ENCODE measurements at places on chromosomes 7 and 10.

DNA sequence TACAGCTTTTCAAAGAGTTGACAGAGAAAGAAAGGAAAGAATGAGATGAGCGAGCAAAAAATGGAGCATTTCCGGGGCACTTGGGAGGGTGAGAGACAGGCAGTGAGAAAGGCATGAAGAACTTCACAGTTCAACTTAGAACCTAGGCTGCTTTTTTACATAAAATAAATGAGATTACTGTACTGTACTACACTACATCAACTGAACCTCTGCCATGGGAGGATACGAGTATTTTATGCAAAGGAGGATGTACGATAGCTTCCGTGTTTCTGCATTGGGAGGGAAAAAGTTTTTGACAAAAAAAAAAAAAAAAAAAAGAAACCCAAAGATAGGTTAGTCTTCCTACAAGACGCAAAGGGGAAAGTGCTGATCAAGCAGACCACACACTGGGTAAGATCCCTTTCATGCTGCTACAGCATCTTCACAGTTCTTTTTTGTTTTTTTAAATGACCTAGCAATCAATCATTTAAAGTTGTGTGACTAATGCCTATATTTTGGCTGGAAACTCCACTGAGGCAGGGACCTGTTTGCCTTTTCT lies 88.0 kb downstream of the RAPGEF5 start:
- DNase-seq, result no peak

- DNase-seq, result no peak
Measured at GRCh38 chr10:117360994-117361667, 14.1 kb downstream of the PDZD8 start.

DNA sequence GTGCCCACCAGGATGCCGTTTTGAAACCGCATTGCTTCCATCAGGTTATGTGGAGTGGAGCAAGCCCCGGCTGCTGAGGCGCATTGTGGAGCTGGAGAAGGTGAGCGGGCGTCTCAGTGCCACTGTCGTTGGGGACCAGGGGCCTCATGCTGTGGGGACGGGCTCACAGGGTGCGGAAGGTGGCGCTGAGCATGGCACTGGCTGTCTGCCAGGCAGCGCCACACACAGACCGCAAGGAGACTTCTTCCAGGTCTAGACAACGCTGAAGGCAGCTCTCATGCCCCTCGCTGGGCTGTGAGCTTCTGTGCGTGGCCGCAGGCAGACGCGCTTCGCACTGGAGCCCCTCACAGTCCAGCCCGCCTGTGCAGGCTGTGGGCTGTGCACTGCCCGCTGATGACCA lies 29.0 kb downstream of the IQCE start:
- no peak for DNase-seq

GRCh38 chr10:118504467-118505205 lies 90.8 kb downstream of the PRLHR start:
- DNase-seq, result peak; percentile 2

DNA sequence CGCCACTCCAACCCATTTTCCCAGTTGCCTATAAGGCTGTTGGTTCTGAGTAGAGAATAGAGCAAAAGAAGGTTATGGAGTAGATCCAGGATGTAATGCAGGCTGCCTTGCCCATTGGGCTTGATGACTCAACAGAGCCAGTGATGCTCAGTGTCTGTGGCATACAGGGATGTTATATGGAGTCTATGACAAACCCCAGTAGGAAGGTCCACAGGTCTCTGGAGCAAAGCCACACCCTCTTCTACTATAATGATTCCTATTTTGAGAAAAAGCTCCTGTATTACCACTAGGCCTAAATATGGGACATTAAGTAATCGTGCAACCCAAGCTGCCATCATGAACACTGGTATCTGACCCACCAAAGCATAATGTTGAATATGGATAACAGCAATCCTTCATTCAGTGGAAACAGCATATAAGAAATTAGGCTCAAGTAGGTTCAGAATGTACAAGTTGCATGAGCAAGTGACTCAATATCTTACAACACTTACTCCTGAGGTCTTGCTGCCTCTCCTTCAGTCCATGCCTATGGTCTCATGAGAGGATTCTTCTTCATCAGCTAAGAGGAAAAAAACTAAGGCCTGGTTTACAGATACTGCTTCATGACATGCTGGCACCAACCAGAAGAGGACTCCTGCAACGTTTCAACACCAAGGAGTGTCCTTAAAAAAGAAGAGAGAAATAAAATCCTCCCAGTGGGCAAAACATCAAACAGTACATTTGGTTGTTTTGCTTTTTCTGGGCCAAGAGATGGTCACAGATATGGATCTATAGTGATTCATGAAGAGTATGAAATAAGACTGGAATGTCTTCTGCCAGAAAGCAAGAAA lies 14.8 kb upstream of the FHIP2A start:
- DNase-seq, result no peak

DNA sequence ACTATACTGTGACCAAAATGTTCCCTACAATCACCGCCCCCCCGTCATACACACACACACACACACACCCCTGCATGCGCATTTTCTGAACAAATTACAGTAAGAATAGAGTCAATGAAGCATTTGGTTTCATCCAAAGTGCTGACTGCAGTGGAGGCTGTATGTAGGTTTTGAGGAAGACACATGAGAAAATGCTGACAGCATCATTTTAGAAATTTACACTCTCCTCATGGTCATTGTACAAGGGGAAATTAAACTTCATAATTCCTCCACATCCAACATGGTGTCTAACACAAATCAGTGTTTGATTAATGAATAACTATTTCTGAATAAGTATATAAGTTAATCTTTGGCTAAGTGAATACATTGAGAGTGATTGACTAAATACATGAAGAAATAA lies 1126.8 kb upstream of the PHF14 start:
- no peak for DNase-seq

DNA sequence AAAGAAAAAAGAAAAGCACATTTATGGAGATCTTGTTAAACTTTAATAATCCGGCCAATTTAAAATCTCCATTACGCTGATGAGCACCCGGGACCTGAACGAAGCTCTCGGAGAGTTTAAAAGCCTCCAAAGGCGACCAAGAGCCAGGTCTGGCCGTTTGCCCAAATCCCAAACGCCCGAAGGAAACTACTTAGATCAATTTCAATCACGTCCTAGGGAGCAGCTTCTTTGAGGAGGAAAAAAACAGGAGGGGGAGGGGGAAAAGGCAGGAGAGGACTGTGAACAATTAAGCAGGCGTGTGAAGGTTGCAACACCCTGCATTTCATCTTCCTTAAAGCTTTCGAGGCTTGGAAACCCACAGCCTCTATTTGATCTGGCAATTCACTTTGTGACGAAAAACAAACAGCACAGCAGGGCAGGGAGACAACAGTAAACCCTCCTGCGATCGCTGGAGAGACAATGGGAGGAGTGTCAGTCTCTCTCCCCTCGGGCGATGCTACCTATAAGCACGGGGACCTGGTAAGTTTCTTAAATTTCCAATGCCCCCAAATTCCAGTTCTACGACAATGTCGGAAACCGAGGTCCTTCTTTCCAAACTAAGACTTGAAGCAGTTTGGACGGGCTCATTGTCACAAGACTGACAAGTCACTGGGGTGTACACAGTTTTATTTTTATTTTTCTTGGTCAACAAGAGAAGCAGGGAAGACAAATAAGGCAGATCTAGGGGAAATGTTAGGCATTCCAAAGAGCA lies 1.2 kb downstream of the KLF6 start:
- DNase-seq, result peak; percentile 73

- no peak for DNase-seq
Measured at GRCh38 chr10:42738679-42739078, 43.9 kb upstream of the BMS1 start.

- DNase-seq, result peak; percentile 65
Measured at GRCh38 chr7:108114117-108114841, 15.9 kb downstream of the LAMB4 start.

DNA sequence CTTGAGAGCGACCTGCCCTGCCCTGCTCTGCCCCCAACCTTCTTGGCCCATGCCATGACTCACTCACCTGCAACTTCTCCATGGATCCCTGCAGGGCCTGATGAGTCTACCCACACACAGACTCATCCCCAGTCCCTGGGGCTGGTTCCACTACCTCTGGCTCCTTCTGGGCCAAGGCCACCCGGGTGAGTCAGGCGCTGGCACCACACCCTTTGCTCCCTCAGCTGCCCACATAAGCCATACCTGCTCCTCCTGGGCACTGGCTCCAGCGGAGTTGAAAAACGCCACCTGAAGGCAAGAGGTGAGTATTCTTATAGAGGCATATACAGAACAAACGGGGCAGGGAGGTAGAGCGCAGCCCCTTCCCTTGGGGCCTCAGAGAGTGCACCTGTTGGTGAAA lies 16.2 kb upstream of the MTPAP start:
- DNase-seq, result no peak

DNA sequence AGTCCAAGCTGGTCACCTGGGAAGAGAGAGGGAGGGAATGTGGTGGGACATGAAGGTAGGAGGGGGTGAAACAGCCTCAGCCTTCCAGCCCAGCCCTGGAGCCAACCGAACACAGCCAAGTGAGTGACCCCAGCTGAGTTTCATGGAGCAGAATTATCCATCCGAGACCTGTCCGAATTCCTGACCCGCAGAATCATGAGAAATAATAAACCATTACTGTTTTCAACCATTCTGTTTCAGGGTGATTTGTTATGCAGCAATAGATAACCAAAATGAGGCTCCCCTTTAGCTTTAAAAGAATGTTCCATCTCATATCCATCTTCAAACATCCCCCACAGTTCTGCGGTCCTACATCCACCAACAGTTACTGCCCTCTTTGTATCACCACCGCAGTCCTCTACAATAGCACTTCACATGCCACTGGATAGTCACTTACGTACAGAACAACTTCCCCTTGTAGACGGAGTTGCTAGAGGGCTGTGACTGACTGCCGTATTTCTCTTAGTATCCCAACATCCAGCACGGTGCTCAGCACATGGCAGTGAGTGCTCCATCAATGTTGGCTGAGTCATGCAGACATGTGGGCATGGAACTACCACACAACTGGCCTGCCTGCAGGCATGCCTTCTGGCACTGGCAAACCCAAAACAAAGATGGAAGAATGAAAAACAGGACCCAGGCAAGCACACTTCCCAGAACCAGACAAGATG lies 18.5 kb downstream of the KIAA1549 start:
- peak; percentile 85 for DNase-seq

- DNase-seq, result no peak
Measured at GRCh38 chr10:61338146-61338545, 115.0 kb downstream of the TMEM26 start.

DNA sequence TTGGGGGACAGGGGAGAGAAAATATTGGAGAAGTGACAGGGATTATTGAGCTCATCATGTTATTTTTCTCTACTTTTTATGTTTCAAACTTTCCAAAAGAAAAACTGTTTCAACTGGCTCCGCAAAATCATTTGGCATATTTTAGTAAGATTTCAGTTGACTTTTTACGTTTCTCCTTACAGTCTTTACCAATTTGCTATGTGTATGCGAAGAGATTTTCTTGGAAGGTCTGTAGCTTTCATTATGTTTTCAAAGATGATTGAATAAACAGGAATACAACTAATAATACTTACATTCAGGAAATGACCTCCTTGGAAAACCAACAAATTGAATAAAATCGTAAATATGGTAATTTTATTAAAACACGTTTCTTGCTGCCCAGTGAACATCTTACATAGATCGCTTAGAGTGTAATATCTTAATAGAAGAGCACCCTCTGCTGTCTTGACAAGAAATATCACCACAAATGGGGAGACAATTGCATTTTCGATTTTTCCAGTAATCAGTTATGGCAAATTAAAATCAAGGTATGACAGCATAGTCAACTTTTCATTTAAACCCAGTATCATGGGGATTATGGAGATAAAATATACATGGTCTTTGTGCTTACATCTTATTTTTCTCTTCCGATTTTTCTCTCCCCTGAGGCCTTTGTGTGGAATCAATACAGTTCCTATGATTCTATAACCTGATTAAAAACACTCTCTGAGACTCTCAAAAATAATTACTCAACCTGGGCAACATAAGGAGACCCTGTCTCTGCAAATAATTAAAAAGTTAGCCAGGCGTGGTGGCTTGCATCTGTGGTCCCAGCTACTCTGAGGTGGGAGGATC lies 43.1 kb downstream of the MBL2 start:
- DNase-seq, result peak; percentile 20

GRCh38 chr10:114822444-114823076 lies 980 bp downstream of the FHIP2A start:
- peak; percentile 57 for DNase-seq

DNA sequence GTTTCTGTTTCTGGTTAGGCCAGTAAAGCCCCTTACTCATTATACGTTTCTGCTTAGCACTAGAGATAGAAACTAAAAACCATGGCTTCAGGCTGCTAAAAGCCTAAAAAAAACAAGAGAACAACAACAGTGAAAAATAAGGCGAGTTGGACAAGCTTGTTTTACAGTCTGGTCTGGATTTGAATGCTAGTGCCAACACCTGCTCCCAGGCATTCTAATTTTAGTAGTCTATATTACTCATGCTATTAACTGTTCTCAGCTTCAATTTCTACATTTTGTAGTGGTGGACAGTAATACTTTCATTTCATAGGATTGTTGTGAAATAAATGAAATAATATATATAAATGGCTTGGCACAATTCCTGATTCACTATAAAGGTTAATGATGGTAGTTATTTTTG lies 108.5 kb downstream of the HBP1 start:
- DNase-seq, result no peak

- DNase-seq, result no peak
Measured at GRCh38 chr10:106978756-106979155, 185.8 kb downstream of the SORCS1 start.

DNA sequence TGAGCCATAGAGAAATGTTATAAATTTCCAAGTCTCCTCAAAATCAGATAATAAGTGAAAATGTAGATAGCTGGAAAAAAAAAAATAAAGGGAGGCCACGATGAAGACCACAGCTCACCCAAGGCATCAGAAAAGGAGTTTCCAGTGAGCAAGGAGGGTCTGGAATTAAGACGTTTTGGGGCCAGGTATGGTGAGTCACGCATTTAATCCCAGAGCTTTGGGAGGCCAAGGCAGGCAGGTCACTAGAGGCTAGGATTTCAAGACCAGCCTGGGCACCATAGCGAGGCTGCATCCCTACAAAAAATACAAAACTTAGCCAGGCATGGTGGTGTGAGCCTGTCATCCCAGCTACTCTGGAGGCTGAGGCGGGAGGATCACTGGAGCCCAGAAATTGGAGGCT lies 65.5 kb downstream of the ASB13 start:
- no peak for DNase-seq

All from KBM-7 (cell line).